Sigmoid colon (tissue), 7 donors: ENCODE measurements at places on chromosomes 7 and 10. TPM values are rescaled to one million over a fixed set of nuclear protein-coding genes. Genes with fewer than 3 reads are reported as not detected.

The WASHC2C gene
- 31.7 TPM for total RNA-seq

The ZNF32 gene
- total RNA-seq, result 82.5 TPM

The OR2A1 gene
- 0.16 TPM for total RNA-seq

The IFIT1B gene
- not detected for total RNA-seq

The HMX3 gene
- not detected for total RNA-seq

The FZD1 gene
- 20.5 TPM for total RNA-seq

The FBXL13 gene
- total RNA-seq, result 2.5 TPM

The LRMDA gene
- total RNA-seq, result 22.2 TPM

The ATOH7 gene
- not detected for total RNA-seq

The IMPDH1 gene
- 36.3 TPM for total RNA-seq

The CYP3A4 gene
- not detected for total RNA-seq

The BUD31 gene
- total RNA-seq, result 78.1 TPM

The CXCL12 gene
- 111 TPM for total RNA-seq

The PAPOLB gene
- total RNA-seq, result 1.1 TPM

The HHEX gene
- 8.9 TPM for total RNA-seq

The RSU1 gene
- total RNA-seq, result 62.4 TPM

The EIF5AL1 gene
- 0.14 TPM for total RNA-seq

The CYP26C1 gene
- total RNA-seq, result 0.14 TPM

The PON3 gene
- total RNA-seq, result 1.7 TPM

The SORCS1 gene
- total RNA-seq, result 17.1 TPM

The HOXA13 gene
- 20.8 TPM for total RNA-seq

The CLRN3 gene
- not detected for total RNA-seq

The LRRC61 gene
- 10.3 TPM for total RNA-seq

The PTPRZ1 gene
- total RNA-seq, result 5.6 TPM

The PANK1 gene
- total RNA-seq, result 3.1 TPM

The UTF1 gene
- total RNA-seq, result not detected

The MYL10 gene
- total RNA-seq, result not detected

The TMEM236 gene
- total RNA-seq, result 0.68 TPM

The SAMD9 gene
- 5.8 TPM for total RNA-seq

The ODAD2 gene
- total RNA-seq, result 2.1 TPM

The SPDYE2 gene
- not detected for total RNA-seq

The BEND7 gene
- 20.9 TPM for total RNA-seq

The AKR1C4 gene
- total RNA-seq, result not detected

The MYH16 gene
- total RNA-seq, result not detected

The PPP1R9A gene
- 51.3 TPM for total RNA-seq

The HOXA7 gene
- total RNA-seq, result 4.7 TPM

The GDF2 gene
- not detected for total RNA-seq

The HIP1 gene
- 11.9 TPM for total RNA-seq

The TMEM273 gene
- total RNA-seq, result 8.7 TPM

The OR6B1 gene
- not detected for total RNA-seq

The TRIL gene
- total RNA-seq, result 2.0 TPM

The NUDT13 gene
- 2.1 TPM for total RNA-seq

The ATP5MK gene
- total RNA-seq, result 825 TPM

The LLCFC1 gene
- total RNA-seq, result not detected

The RBP3 gene
- not detected for total RNA-seq

The FAM24B gene
- total RNA-seq, result 0.99 TPM

The KLF14 gene
- total RNA-seq, result not detected

The PTPN12 gene
- total RNA-seq, result 158 TPM

The ATAD1 gene
- 35.2 TPM for total RNA-seq

The ENTPD1 gene
- 18.5 TPM for total RNA-seq

The CALU gene
- 210 TPM for total RNA-seq
